ENCODE measurements at places on chromosomes 3 and 15.
A peak's percentile ranks its signal among the peaks of the same experiment; 100 is the strongest.

GRCh38 chr3:25532431-25533162, 104.5 kb downstream of the RARB start:
- no peak for DNase-seq

GRCh38 chr3:65883613-65884012, 155.1 kb downstream of the MAGI1 start:
- peak; percentile 5 for DNase-seq

GRCh38 chr15:101188637-101189408, 63.0 kb downstream of the CHSY1 start:
- no peak for DNase-seq

DNA sequence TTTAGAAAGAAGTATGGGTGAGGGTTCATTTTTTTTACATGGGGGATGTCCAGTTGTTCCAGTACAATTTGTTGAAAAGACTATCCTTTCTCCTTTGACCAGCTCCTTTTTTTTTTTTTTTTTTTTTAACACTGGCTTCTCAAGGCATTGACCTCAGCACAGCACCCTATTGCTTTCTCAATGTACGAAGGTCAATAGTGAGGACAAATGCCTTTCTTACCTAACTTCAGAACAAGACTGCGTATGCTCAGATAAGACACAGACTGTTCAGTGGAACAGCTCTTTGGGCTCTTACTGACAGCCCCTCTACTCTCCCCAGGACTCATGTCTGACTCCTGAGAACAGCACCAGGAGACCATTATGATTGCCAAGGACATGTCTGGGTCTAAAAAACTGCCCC, 10.4 kb upstream of the CILP start:
- DNase-seq, result no peak

DNA sequence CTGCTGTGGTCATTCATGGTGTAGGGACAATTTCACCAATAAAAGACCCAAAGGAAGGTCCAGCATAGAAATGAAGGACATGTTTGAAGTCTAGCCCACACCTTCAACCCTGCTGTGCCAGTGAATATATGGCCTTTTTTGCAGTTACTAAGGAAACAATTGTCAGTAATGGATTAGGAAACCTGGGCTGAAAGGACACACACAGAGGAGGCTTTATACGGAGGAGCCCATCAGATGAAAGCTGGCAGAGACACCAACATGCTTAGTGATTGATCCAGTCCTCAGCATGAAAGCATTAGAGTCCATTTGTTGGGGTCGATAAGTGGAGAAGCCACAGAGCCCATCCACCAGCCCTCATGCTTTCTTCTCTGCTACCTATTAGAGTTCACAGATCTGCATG, 584.3 kb downstream of the AGBL1 start:
- no peak for DNase-seq
